Endothelial cell (in vitro differentiated cells): ENCODE measurements at places on chromosomes 11 and 22. TPM values are rescaled to one million over a fixed set of nuclear protein-coding genes. Genes with fewer than 3 reads are reported as not detected.
A peak's percentile ranks its signal among the peaks of the same experiment; 100 is the strongest.

- H3K36me3 ChIP-seq = peaks cover 7% of the 10 kb centered on the region
- no peaks in the 10 kb centered on the region for H3K4me1 ChIP-seq
- H3K27me3 ChIP-seq = peaks cover 11% of the 10 kb centered on the region
- no peak overlapping the region for H3K27ac ChIP-seq
Measured at GRCh38 chr22:47032956-47033647, 270.7 kb downstream of the TBC1D22A start.

GRCh38 chr11:92297567-92298553, 73.2 kb downstream of the FAT3 start:
- peaks cover 2% of the 10 kb centered on the region for H3K27me3 ChIP-seq
- H3K36me3 ChIP-seq = no peaks in the 10 kb centered on the region
- H3K27ac ChIP-seq = no peak overlapping the region
- DNase-seq = no peak
- H3K4me3 ChIP-seq = no peak overlapping the region
- H3K4me1 ChIP-seq = peaks cover 3% of the 10 kb centered on the region

- DNase-seq = no peak
- peaks cover 5% of the 10 kb centered on the region for H3K4me1 ChIP-seq
- H3K27me3 ChIP-seq = no peaks in the 10 kb centered on the region
- no peaks in the 10 kb centered on the region for H3K36me3 ChIP-seq
- H3K4me3 ChIP-seq = no peak overlapping the region
Measured at GRCh38 chr11:88131764-88132470, 43.3 kb downstream of the RAB38 start.

- peaks cover 1% of the 10 kb centered on the region for H3K4me1 ChIP-seq
- no peak overlapping the region for H3K27ac ChIP-seq
- no peak for DNase-seq
- H3K36me3 ChIP-seq = peaks cover 41% of the 10 kb centered on the region
Measured at GRCh38 chr22:41902016-41902415, 12.9 kb downstream of the SHISA8 start.

GRCh38 chr11:82682003-82682751, 51.5 kb downstream of the FAM181B start:
- no peak overlapping the region for H3K4me3 ChIP-seq
- no peak overlapping the region for H3K27ac ChIP-seq
- no peaks in the 10 kb centered on the region for H3K4me1 ChIP-seq
- no peaks in the 10 kb centered on the region for H3K36me3 ChIP-seq
- no peak for DNase-seq

GRCh38 chr11:121793291-121793690, 322.7 kb downstream of the BLID start:
- no peaks in the 10 kb centered on the region for H3K27me3 ChIP-seq
- H3K4me1 ChIP-seq = no peaks in the 10 kb centered on the region
- H3K36me3 ChIP-seq = no peaks in the 10 kb centered on the region
- H3K4me3 ChIP-seq = no peak overlapping the region

- H3K36me3 ChIP-seq = peaks cover 41% of the 10 kb centered on the region
- peaks cover 35% of the 10 kb centered on the region for H3K4me1 ChIP-seq
- no peak for DNase-seq
- H3K27me3 ChIP-seq = peaks cover 8% of the 10 kb centered on the region
- peak overlapping the region; percentile 52 for H3K4me3 ChIP-seq
- H3K27ac ChIP-seq = no peak overlapping the region
Measured at GRCh38 chr11:46669711-46670139, 30.7 kb downstream of the ARHGAP1 start.

GRCh38 chr11:7220636-7221035, 31.1 kb upstream of the SYT9 start:
- H3K27me3 ChIP-seq = peaks cover 2% of the 10 kb centered on the region
- H3K4me3 ChIP-seq = no peak overlapping the region
- H3K4me1 ChIP-seq = no peaks in the 10 kb centered on the region

DNA sequence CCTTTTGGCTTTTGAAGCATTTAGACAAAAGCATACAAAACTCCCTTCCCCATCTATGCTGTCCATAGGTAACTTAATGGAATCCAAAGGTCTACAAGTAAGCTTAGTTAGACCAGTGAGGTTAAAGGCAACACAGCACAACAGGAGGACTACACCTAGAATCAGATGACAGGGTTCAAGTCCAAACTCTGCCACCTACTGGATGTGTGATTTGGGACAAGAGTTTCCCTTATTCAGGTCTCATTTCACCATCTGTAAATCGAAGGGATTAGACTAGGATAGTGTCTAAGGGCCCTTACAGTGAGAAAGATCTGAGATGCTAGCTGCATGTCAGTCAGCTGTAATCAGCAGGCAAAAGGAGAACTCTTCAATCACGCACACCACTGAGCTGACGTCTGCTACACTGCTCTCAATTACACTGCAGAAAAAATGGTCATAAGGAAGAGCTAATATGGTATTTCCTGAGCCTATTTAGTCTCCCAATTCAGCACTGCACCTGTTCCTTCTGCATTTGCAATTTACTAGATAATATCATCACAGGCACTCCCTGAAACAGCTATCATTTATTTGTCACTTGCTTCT, 82.2 kb downstream of the SERGEF start:
- no peak for DNase-seq
- peaks cover 2% of the 10 kb centered on the region for H3K27me3 ChIP-seq
- peaks cover 6% of the 10 kb centered on the region for H3K36me3 ChIP-seq

DNA sequence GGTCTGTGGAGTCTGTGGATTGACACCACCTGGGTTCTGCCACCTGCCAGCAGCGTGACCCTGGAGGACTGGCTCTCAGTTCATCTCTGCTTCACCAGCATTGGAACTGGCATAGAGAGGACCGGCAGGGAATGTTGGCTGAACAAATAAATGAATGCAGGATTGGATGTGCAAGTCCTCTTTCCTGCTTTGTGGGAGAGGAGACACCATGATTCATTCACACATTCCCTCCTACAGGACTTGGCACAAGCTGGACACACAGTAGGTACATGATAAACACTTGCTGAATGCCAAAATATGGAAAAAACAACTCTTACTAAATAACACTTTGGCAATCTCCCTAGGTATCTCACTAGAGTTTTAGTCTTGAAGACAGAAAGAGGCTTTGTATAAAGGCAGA, 116.6 kb upstream of the NARS2 start:
- no peak overlapping the region for H3K27ac ChIP-seq
- peaks cover 3% of the 10 kb centered on the region for H3K4me1 ChIP-seq
- H3K4me3 ChIP-seq = no peak overlapping the region

DNA sequence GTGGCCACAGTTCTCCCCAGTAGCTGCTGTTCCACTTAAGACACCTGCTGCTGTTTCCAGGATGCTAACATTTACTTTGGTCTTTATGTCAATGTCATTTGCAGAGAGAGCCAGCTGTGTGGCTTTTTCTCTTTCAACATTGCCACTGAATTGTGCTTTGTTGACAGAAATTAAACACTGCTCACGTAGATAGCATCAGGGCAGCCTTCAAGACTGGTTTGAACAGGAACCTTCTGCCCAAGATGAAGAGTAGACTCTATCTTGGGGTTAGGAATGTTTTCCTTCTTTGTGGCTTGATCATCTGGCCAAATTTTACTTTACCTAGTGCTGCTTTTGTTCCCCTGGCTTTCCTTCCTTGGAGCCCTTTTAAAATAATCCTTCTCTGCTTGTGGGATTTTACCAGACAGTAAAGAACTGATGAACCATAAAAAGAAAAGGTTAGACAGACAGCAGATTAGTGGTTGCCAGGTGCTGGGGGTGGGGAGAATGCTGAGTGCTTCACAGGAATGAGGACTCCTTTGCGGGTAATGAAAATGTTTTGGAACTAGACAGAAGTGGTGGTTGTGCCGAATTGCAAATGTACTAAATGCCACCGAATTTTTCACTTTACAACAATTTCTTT, 22.7 kb upstream of the XBP1 start:
- no peak overlapping the region for H3K27ac ChIP-seq
- H3K36me3 ChIP-seq = no peaks in the 10 kb centered on the region
- H3K27me3 ChIP-seq = no peaks in the 10 kb centered on the region

The POU2AF3 gene
- 0.28 TPM for total RNA-seq

The CAPN5 gene
- 29.7 TPM for total RNA-seq

The EPS8L2 gene
- total RNA-seq = 8.0 TPM

The BRD1 gene
- 40.3 TPM for total RNA-seq

The OSBP2 gene
- total RNA-seq = 3.0 TPM

The FAM181B gene
- 1.0 TPM for total RNA-seq

The CASTOR1 gene
- total RNA-seq = 17.2 TPM
